NCI-H2227 treated with DMSO at 0.1 percent for 48 hours (cell line): ENCODE measurements at places on chromosomes 6 and 20.
A peak's percentile ranks its signal among the peaks of the same experiment; 100 is the strongest.

DNA sequence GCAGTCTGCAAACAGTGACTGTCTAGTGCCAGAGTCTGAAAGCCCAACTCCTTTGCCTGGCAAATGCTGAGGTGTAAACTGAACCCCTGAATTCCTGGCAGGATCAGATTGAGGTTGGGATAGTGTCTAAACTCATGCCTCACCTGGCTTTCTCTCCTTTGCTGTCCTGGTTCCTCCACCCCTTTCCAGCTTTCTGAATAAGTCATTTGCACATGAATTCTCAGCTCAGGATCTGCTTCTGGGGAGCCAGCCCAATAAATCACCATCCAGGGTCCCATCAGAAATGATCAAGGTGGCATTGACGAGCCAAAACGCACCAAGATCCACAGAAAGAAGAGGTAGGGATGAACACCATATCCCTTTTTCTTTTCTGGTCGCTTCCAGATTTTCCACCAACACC is 301.6 kb downstream of the LRFN2 start:
- DNase-seq, result no peak

- no peak for DNase-seq
Observed at GRCh38 chr6:167113935-167114910, 8.7 kb upstream of the CCR6 start.

DNA sequence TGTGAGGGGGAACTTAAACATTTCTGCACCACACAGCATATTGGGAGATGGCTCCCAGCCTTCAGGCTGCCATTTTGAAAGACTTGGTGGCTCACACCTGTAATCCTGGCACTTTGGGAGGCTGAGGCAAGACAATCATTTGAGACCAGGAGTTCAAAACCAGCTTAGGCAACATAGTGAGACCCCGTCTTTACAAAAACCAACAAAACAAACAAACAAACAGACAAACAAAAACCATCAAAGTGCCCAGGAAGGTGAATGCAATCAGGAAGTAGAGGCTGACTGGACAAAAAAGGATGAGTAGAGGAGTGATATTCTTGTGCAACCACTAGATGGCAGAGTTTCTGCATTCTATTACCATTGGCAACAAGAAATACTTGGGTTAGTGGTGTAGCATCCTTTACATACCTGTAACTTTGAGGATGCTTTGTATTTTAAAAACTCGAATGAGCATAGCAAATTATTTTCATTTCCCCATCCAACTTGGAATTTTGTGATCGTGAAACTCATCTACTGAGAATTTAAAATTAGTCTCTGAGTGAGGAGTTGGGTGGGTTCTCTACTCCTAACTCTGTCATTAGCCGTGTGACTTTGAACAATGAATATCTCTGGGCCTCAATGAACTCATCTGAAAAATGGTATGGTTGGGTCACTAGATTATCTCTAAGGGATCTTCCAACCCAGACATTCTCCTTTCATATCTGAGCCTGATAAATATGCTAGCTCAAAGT is 84.4 kb downstream of the CRYBG1 start:
- DNase-seq, result peak; percentile 66

GRCh38 chr6:102066301-102066700 is 672.8 kb downstream of the GRIK2 start:
- no peak for DNase-seq

- no peak for DNase-seq
Observed at GRCh38 chr20:51860111-51860882, 58.0 kb upstream of the SALL4 start.

GRCh38 chr6:149122850-149123821 is 194.4 kb upstream of the TAB2 start:
- no peak for DNase-seq

- DNase-seq, result no peak
Observed at GRCh38 chr6:154399097-154399496, 42.5 kb upstream of the IPCEF1 start.

DNA sequence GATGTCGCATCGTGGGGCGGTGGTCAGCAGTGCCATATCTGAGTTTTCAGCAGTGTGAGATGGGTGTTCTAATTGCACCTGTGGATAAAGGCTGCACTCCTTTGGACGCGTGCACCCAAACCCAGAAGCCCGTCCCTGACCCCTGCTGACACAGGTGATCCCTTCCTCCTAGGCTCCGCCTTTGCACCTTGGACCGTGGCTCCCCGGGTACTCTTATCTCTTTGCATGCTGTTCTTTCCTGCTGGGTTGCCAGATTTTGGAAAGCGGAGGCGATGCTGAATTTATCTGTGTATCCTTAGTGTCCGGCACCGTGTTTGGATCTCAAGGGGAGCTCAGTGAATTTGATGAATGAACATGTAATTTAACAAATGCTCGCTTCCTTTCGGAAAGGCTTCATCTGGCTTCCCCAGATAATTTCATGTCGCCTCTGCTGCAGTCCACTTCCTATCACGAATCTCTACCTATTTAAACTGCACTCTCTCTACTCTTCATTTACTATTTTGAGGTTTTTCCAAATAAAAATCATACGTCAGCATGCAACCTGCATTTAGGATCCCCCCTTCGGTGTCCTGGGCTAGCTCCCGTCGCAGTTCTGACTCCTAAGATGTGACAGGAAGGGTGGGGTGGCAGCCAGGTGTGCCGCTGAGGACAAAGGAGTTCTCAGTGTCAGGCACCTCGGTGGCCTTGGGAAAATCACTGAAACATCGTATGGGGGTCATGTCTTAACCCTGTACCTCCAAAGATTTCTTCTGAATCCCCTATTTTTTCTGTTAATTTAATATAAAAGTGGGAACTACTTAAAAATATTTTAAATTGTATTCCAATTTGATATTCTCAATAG is 753 bp upstream of the PERP start:
- no peak for DNase-seq

DNA sequence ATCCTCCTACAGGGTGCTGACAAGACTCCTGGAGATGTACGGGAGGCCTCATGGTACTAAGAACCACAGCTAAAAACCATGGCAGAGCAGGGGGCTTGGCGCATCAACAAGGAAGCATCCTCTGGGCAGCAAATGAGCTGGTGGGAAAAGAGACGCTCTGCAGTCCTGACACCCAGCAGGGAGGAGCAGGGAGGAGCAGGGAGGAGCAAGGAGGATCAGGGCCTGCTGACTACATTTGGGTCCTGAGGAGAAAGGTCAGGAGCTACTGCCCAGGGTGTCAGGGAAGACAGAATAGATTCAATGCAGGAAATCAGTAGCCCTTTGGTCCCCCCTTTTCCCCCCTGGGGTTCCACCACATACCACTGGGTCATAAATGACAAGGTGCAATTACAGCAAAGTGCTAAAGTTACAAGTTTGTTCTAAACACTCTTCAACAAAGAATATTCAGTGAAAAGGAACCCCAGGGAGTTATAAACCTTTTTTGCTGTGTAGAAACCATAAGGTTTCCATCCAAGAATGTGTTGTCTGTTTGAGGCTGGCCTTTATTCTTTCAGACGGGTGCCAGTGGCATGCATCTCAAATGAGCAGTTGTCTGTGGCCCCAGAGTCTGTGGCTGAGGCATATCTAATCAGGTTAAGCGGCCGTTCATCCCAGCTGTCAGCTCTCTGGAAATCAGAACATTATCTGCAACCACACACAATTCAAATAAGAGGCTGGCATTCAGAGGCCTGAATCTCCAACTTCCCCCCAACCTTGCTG is 325.0 kb downstream of the CDC5L start:
- DNase-seq, result no peak

- DNase-seq, result peak; percentile 1
Observed at GRCh38 chr20:53974785-53975555, 95.4 kb downstream of the BCAS1 start.

- DNase-seq, result no peak
Observed at GRCh38 chr6:35203680-35204079, 10.1 kb upstream of the SCUBE3 start.

- no peak for DNase-seq
Observed at GRCh38 chr6:136169394-136170148, 80.5 kb downstream of the MTFR2 start.

DNA sequence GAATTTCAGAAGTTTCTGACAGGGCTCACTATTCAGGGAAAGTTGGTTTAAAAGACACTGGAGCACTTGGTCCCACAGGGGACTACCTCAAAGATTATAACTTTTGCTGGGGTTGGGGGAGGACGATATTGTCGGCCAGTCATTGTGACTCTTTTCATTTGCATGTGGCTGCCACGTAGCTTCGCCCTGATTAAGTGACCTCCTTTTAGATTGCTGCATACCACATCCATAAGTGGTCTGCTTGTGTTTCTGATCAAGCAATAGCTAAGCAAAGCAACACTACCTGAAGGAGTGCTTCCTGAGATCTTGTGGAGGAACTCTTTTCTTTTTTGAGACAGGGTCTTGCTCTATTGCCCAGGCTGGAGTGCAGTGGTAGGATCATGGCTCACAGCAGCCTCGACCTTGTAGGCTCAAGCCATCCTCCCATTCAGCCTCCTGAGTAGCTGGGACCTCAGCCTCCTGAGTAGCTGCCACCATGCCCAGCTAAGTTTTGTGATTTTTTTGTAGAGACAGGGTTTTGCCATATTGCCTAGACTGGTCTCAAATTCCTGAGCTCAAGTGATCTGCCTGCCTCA is 691.3 kb downstream of the EPM2A start:
- DNase-seq, result no peak

- DNase-seq, result no peak
Observed at GRCh38 chr6:133315811-133316210, 74.7 kb downstream of the EYA4 start.

DNA sequence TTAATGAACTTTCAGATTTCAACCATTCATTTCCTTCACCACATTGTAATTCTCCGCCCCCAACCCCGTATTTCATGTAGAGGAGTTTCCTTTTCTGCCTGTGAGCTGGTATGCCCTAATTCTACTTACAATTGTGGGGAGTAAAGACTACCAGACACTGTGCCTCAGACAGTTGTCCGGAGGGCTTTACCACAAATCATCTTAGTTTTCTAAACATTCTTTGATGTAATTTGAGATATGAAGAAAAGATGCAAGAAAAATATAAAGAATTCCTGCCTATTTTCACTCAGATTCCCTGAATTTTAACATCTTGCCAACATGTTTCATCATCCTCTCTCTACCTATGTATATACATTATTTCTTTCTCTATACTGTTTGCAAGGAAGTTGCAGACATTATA is 28.3 kb upstream of the LOC128125822 start:
- DNase-seq, result no peak

DNA sequence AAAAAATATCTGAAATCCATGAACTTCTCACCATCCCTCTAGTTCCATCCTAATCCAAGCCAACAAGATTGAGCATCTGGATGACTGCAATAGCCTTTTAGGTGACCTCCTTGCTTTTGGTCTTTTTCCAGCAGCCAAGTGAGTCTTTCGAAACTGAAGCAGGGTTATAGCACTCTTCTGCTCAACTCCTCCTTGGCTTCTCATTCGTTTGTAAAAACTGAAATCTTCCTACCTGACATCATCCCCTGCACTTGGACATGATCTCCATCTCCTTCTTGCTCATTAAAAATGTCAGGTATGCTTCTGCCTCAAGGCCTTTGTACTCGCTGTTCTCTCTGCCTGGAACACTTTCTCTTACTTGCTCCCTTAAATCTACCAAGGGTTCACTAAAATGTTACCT is 46.0 kb downstream of the STX7 start:
- DNase-seq, result no peak
